ENCODE measurements at places on chromosomes 1 and 21.

GRCh38 chr21:38075833-38076587, 159.8 kb upstream of the KCNJ6 start:
- DNase-seq: no peak

DNA sequence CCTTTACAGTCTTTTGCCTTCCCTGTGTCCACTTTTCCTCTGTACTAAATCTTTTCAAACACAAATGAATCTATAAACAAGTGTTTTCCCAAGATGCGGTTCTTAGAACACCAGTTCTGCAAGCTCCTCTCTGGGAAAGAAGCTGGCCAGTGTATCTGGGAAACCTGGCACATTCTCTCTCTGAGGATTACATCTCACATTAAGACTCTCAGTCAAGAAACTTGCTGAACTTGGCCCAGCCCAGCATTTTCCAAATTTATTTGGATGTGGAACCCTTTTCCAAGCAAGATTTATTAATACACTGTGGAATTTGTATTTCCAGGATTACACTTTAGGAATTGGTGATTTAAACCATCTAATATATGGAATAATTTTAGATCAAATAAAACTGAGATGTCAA, 105.7 kb downstream of the ZNF281 start:
- DNase-seq: no peak

- DNase-seq: no peak
Measured at GRCh38 chr1:1032424-1032823, 12.5 kb downstream of the AGRN start.

- no peak for DNase-seq
Measured at GRCh38 chr1:184770181-184770979, 15.7 kb upstream of the EDEM3 start.

GRCh38 chr1:18722270-18722669, 91.6 kb downstream of the PAX7 start:
- no peak for DNase-seq

DNA sequence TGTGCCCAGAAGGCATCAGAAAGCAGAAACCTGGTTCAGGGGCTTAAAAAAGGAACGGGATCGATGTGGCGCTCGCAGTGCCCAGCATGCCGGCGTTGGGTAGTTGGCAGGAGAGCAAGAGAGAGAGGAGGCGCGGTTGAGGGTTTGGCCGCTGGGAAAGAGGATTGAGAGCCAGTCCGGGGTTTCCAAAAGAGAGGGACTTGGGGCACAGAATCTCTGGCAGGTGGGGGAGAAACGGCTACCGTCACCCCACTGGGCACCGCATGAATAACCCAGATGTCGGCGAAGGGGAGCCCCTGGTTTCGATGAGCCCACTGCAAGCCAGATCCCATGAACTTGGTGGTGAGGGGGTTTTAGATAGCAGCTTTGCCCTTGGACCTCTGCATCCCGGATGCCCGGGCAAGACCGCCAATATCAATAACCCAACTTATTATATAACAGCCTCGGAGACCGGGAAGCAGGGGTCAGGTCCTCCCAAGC, 60.4 kb upstream of the ACOT11 start:
- DNase-seq: no peak
